ENCODE measurements at places on chromosomes 6 and 20.

GRCh38 chr20:4021906-4022305 is 6.5 kb upstream of the RNF24 start:
- DNase-seq, result no peak

DNA sequence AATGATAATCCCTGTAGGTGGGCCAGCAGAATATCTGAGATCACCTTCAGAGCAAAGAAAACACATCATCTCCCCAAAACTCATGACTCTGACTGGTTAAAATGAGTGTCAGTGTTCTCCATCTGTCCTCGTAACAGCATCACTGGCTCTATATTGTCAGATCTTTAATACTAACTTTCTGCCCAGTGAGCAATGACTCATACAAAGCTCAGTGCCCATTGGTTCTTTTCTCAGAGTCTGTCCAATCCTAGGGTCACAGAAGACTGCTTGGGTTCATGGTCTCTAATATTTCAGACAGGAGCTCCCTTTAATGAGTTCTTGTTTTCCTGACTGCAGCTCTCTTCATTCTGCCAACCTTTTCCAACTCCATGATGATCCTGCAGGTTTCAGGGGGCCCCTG is 36.4 kb downstream of the HLA-DPB1 start:
- peak; percentile 82 for DNase-seq

DNA sequence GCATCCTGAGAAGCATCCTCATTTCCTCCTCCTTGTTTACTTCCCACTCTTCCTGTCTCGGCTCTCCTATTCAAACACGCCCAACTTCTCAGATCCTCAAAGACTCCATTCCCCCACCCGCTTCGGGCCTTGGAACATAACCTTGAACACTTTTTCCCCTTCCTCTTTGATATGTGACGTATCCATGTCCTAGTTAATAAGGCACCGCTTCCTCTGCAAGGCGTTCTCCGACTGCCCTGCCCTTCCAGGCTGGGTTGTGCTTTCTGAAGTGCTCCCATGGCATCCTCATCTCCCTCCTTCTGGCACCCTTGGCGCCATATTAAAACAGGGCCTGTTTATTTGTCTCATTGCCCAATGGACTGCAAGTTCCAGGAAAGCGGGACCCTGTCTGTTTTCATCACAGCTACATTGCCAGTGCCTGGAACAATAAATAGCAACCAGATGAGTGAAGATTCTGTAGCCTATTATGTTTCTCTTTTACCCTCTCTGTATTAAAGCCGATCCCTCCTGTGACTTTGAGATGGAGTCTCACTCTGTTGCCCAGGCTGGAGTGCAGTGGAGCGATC is 115.3 kb upstream of the TRAF3IP2 start:
- DNase-seq, result no peak

DNA sequence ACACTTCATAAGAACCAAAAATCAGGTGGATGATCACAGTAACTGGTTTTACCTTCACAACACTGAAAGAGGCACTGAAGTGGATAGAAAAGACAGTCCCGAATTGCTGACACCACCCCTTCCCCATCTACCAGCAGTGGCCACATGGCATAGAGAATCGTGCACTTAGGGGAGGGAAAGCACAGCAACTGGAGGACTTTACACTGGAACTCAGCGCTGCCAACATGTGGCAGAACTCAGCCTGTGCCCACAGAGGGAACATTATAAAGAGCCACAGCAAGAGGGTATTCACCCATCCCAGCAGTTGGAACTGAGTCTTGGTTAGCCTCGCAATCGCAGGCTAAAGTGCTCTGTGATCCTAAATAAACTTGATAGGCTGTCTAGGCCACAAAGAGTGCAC is 6.5 kb upstream of the KIAA1586 start:
- DNase-seq, result no peak

- DNase-seq, result no peak
Measured at GRCh38 chr20:60402189-60403058, 444.2 kb downstream of the CDH26 start.

GRCh38 chr6:169543704-169544103 is 158.1 kb downstream of the WDR27 start:
- no peak for DNase-seq

GRCh38 chr20:63188641-63189321 is 27.1 kb downstream of the YTHDF1 start:
- DNase-seq, result no peak

- no peak for DNase-seq
Measured at GRCh38 chr6:125481056-125481455, 179.3 kb upstream of the HDDC2 start.

GRCh38 chr6:140438346-140438735 is 1063.9 kb upstream of the CITED2 start:
- no peak for DNase-seq

DNA sequence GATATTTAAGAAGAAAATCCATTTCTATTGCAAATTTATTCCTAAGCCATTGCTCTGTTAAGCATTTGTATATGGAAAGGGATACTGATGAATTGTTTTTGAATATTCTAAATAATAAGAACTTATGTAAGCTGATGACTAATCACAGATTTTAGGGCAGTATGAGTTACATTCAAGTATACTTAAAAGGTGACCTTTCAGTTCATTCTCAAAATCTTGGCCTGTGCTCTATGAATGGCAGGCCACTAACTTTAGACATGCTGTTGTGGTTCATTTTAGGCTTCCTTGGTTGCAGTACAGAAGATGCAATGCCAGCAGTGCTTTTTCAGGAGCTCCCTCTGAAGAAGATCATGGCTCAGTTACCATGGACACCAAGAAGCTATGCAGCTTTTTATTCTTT is 380.4 kb downstream of the CENPW start:
- DNase-seq, result no peak

DNA sequence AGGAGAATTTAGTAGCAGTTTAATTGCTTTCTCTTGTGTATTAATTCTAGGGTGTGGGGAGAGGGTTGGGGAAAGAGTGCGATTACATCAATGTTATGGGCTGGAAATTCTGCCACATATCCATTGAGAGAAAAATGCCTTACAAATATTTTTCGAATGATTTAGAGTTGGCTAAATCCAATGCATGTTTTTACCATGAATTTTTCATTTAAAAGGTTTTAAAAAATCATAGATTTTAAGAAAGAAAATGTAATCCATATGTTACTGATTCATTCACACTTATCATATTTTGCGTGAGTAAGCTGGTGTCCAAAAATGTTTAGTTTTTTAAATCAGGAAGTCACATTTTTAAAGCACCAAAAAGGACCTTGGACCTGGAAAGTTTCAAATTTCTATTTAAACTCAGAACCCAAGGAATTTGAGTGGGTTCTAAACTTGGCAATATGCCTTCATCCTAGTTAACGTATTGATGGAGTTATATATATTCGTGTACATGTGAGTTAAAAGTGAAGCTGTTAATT is 627.4 kb upstream of the CITED2 start:
- DNase-seq, result no peak

DNA sequence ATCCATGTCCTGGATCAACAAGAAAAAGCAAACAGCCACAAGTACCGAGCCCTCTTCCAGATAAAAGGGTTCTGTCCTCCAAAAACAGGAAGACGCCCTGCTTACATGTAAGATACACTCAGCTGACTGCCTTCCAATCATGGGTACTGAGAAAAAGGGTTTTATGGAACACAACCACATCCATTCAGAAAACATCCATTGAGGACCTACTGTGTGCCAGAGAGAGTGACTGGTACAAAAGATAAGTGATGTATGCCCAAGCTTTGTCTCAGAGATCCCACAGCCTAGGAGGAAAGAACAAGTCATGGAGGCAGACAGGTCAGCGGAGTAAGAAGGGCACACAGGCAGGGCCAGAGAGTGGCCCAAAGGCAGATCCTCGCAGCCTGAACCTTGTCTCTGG is 94.8 kb upstream of the SSTR4 start:
- DNase-seq, result no peak

DNA sequence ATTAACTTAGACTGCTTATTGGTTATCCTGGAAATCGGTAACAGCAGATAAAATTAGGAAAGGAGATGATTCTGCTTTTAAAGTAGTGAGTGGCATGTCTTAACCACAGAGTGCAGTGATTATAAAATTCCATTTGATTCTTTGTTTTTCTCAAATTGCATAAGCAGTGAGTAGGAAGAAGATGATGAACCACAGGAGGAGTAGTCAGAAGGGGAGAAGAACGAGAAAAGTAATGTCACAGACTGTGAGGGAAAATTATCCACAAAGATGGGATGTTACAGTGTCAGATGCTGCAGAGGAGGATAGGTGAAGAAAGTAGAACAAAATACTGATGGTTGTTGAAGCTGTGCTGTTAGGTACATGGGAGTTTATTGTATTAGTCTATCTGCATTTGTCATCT is 63.0 kb downstream of the ITCH start:
- no peak for DNase-seq

DNA sequence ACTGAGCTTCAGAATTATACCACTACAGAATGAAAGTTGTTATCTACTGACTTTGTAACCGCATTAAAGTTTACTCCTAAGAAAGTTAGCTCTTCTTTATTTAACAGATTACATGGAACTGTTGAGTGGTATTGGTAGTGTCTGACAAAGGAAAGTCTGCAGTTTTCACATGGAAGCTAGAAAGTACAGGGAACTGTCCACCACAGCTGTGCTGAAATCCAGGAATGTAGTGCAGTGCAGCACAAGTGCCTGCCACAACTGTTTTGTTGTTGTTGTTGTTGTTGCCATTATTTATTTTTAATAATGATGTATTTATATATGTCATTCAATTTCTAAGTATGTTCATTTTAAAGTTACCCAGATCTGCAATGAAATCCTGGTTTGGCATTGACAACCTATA is 464.9 kb downstream of the TBC1D32 start:
- DNase-seq, result no peak

- no peak for DNase-seq
Measured at GRCh38 chr6:166905505-166906134, 50.7 kb downstream of the RNASET2 start.

DNA sequence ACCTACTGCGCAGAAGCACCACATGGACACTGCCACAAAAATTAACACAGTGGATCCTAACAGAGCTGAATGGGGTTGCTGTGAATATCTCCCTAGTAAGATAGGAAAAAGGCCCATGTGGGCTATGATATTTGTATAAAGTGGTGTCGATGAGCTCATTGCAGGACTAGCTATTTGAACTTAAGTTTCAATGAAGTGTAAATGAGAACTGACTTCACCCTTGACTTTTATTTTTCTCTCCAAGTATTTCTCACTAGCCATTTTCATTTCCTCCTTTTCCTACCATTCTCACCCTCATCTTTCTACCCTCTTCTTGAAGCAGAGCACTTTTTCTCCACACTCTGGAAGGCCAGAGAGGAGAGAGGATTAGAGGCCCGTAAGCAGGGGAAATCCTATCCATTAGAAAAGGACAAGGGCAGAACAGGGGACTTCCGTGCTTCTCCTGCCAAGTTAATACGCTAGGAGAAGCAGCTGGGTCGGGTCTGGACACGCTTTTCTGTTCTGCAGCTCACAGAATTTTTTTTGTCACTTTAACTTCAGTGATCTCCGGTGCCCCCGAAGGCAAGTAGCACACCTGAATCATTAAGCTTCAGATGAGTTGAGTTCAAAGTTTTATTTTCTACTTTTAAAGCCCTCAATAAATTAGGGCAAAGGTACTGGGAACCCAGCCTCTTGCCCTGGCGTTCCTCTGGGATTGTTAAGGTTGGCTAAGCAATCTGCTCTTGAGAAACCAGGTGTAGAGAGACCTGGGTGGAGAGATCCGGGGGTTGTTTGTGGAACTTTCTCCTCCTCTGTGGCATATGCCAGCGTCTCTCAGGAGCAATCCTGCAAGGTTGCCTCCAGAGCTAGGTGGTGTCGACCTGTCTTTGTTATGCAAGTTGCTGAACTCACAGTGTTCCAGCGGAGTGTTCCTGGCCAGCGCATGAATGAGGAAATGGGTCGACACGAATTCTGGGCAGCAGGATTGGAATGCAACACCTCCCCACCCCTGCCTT is 56.2 kb upstream of the ARID1B start:
- DNase-seq, result no peak

GRCh38 chr6:11213422-11214021 is 18.9 kb downstream of the NEDD9 start:
- no peak for DNase-seq

- DNase-seq, result no peak
Measured at GRCh38 chr20:20447196-20447595, 79.3 kb downstream of the INSM1 start.

GRCh38 chr6:161493576-161494118 is 219.8 kb upstream of the AGPAT4 start:
- DNase-seq, result peak; percentile 40

DNA sequence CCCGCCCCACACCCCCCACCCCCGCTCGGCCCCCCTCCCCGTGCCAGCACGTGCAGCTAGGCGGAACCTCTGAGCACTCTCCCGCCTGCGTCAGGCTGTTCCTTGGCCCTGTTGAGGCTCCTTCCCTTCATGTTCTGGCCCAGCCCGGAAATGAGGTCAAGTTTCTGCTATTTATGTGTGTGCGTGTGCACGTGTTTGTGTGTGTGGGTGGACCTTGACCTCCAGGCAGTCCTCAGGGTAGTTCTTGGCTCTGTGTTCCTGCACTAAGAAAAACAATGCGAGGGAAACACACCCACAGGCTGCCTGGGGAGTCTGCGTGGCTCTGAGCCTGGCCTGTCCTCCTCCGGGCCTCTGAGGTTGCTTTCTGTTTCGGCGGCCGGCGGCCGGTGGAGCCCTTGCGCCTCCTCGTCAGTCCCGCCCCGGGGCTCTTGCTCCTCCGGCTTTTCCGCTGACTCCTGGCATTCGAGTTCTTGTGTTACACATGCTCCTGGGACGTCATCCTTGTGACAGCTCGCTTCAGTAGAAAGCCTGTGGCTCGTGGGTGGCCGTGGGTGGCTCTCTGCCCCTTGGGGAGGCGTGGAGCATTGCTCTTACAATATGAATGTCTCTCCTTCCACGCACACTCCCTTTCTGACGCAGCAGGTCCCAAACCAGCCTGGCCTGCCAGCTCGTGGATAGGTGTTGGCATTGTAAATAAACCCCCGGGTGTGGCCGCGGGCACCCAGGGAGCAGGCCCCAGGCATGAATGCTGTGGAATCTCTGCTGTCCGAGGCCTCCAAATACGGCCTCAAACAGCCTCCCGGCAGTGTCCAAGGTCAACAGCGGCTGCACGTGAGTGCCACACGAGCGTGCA is 10.0 kb downstream of the SLCO4A1 start:
- DNase-seq, result peak; percentile 76

DNA sequence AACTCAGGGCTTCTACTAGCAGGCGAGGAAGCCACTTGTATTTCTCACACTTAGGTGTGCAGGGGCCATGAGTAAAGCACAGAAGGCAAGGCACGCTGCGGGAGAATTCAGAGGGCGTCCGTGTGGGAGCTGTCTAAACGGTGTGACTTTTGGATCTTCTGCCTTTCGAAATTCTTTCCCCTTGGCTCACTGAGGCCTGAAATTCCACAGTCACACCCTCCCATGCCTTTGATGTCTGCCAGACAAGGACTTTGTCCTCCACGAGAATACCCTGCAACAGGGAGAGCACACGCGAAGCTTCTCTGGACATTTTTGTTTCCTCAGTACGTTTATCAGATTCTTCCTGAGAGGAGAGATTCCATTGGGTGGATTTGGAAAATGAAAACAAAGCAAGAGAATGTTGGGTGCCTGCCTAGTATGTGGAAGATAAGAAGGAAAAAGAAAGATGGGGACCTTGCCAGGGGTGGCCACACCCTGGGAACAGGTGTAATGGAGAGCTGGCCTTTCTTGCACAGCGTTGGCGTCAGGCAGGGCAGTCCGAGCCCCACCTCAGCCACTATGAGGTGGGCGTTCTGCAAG is 235.7 kb downstream of the MYLK4 start:
- DNase-seq, result no peak

GRCh38 chr20:60091305-60091704 is 133.1 kb downstream of the CDH26 start:
- DNase-seq, result no peak

- DNase-seq, result no peak
Measured at GRCh38 chr6:54267798-54268197, 40.4 kb upstream of the TINAG start.
